ENCODE measurements at places on chromosomes 1 and 21.

GRCh38 chr1:185425163-185425562 is 108.1 kb upstream of the IVNS1ABP start:
- DNase-seq = no peak

GRCh38 chr1:232183802-232184201 is 446.1 kb downstream of the SIPA1L2 start:
- DNase-seq = no peak

DNA sequence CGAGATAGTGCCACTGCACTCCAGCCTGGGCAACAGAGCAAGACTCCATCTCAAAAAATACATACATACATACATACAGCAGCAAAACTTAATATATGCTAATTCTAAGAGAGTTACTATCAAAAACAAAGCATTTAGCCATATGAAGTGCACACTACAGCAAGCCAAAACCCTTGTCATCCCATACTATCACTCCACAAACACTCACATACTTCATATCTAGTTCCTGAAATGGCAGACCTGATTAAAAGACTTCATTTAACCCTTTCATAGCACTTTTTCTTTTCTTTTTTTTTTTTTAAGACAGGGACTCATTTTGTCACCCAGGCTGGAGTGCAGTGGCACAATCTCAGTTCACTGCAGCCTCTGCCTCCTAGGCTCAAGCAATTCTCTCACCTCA is 65.6 kb downstream of the COP1 start:
- no peak for DNase-seq

GRCh38 chr1:57401671-57402070 is 22.2 kb downstream of the DAB1 start:
- DNase-seq = no peak

GRCh38 chr1:10936998-10937901 is 75.2 kb upstream of the TARDBP start:
- no peak for DNase-seq

GRCh38 chr1:210792250-210793102 is 341.5 kb downstream of the KCNH1 start:
- peak; percentile 47 for DNase-seq

DNA sequence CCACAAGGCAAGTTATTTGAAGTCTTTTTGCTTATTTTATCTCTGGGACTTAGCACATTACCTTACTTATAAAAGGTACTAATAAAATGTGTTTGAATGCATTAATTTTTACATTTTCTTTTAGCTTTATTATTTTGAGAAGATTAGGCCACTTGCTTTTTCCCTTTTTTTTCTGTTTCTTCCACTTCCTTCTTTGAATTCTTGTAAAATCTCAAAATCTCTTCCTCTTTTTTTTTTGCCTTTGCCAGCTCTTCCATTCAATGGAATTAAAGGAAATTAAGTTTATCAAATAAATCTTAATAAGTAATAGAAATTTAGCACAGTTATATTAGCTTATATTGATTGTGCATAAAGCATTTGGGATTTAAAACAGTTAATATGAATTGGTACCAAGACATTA is 260.9 kb downstream of the SRGAP2C start:
- no peak for DNase-seq

GRCh38 chr1:59771361-59771760 is 43.4 kb upstream of the HOOK1 start:
- DNase-seq = no peak

- DNase-seq = no peak
Measured at GRCh38 chr1:87786229-87786628, 457.5 kb downstream of the LMO4 start.

- no peak for DNase-seq
Measured at GRCh38 chr21:42763581-42764442, 110.4 kb downstream of the PDE9A start.

- DNase-seq = no peak
Measured at GRCh38 chr1:34286511-34286910, 109.8 kb downstream of the C1orf94 start.

DNA sequence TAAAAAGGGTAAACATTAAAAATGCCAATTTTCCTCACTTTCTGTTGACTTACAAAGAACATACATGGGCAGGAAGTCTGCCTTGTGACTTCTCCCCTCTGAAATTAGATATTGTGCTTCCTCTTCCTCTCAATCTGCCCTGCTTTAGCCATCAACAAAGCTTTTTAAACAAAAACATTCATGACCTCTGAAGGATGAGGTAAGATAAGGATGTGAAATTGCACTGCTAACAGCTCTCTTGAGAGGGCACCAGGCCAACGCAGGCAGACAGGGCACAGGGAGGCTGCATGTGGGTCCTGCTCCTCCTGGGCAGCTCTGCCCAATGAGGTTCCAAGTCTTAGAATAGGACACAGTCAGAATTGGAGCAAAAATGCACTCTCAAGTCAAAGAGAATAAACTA is 62.1 kb downstream of the DEGS1 start:
- DNase-seq = no peak

GRCh38 chr1:200546577-200546976 is 74.0 kb downstream of the KIF14 start:
- DNase-seq = no peak

GRCh38 chr1:204581759-204582158 is 65.6 kb downstream of the MDM4 start:
- no peak for DNase-seq

GRCh38 chr1:66563094-66563800 is 29.3 kb downstream of the SGIP1 start:
- DNase-seq = peak; percentile 21

DNA sequence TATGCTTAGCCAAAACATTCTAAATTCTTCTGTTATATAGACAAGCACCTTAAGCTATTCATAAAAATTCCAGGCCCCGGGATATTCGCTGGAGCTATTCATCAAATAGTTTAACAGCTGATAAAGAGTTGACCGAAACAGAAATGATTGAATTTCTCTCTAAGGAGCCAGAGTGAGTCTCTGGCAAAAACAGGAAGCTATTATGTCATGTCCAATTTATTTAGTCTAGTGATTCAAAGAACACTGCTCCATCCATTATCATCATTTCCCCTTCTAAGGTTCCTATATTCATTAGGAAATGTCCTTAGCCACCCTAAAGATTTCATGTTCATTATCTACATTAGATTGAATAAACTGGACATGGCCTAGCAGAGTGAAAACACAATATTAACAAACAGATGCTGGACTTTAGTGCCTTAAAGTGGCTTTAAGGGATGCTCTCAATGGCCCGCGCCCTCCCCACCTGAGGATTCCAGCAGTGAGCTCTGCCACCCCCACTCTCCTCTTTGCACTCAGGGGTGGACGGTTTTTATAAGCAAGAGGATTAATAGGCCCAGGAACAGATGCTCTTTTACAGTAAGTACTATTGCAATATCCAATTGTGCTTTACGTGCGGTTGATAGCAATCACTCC is 122.1 kb upstream of the RGS1 start:
- DNase-seq = no peak

GRCh38 chr1:32250893-32251716 is at the start of gene LCK:
TSS of gene LCK (plus strand) at chr1:32251265. CDS start at chr1:32274330, 23,065 bp downstream.
- peak; percentile 2 for DNase-seq

DNA sequence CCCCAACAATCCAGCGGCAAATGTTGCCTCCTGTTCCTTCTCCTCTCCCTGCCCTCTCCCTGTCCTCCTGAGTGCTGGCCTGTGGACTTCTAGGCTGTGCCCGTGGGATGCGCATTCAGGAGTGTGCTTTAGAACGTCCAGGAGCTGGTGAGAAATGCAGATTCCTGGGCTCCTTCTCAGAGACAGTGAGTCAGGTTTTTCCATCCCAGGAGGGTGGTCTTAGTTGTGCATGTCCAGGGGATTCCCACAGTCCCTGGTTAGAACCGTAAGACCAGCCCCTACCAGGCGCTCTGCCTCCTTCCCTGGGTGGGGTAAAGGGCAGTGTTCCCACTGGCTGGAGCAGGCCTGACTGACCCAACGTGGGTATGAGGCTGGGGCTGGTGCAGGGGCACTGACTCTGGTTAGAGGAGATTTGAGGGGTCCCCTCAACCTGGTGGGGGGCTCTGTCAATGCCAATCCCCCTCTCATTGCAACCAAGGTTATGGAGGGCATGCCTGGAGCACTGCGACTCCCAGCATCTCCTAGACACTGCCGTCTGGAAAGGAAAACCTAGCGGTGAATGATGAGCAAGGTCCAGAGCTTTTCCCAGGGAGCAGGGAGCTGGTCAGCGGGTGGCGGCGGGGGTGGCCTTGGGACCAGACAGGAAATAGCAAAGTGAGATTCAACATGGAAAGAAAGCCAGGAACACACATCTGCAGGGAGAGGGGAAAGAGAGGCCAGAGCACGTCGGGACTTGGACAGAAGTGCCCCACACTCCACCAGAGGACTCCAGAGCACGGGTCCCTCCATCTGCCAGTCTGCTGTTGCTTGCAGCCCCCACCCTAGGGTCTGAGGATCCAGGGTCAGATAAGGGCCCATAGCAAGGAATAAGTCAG is 38.5 kb downstream of the HSPG2 start:
- peak; percentile 34 for DNase-seq

- no peak for DNase-seq
Measured at GRCh38 chr1:47023268-47024140, at the start of gene CYP4X1. TSS of gene CYP4X1 (plus strand) at chr1:47023669. CDS start at chr1:47023818, 149 bp downstream.

DNA sequence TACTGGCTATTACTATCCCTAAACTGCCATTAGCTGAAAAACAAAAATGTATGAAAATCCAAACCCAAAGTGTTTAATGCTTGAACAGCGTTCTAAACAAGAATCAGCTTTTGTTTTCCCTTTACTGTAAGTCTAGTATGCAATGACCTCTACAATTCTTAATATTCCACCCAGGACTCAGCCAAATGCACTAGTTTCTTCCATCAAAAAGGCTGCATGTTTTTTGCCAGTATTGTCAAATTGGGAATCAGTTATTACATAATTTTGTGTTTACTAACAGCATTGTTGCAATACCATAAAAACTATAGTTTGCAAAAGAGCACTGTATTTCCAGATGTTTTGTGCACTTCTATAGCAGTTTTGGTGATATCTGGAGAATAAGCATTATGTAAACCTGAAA is 634.5 kb downstream of the LTN1 start:
- DNase-seq = no peak

GRCh38 chr21:45302082-45303061 is 14.7 kb upstream of the POFUT2 start:
- no peak for DNase-seq

DNA sequence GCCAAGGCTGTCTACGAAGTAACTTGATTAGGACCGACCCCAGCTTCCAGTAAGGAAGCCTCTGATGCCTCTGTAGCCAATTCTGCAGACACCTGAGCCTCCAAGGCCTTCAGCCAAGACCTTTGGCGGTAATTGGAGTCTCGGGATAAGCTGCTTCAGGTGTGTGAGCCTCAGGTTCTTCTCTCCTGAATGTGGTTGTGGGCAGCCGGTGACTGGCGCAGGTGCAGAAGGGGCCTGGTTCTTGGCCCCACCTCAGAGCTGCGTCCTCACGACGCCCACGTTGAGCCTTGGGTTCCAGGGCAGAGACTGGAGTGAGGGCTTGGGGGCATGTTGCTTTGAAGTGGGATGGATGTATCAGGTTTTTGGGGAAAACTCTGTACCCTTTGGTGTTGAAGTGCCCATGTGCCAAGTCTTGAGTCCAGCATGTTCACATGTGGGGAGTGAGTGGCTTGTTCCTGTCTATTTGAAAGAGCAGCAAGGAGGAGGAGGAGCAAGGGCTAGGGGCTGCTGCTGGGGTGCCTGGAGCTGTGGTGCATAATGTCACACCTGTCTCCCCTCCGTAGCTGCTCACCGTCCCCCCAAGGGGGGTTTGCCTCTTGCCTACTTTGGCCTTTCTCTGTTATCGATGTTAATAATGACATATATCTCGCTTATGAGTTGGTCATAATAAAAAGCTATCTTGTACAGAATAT is 1.4 kb downstream of the PSEN2 start:
- DNase-seq = no peak

- DNase-seq = no peak
Measured at GRCh38 chr1:171738911-171739310, 3.0 kb downstream of the VAMP4 start.

- no peak for DNase-seq
Measured at GRCh38 chr1:193657552-193657951, 471.1 kb upstream of the B3GALT2 start.

- no peak for DNase-seq
Measured at GRCh38 chr1:173249349-173249748, 42.2 kb upstream of the TNFSF4 start.

DNA sequence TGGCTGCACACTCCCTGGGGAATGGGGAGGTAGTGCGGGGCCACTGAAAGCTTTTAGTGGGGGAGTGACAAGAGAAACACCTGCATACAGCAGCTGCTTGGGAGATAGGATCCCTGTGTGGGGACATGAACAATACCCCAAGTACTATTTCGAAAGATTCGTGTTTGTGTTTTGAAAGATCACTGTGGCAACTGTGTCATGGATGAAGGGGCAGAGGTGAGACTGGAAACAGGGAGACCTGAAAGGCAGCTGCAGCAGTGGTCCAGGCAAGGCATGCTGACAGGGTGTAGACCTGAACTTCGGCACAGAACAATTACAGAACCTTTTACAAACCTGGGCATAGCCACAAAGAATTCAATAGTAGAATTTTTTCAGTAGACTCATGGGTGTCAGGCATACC is 32.9 kb downstream of the TENT5C start:
- no peak for DNase-seq

DNA sequence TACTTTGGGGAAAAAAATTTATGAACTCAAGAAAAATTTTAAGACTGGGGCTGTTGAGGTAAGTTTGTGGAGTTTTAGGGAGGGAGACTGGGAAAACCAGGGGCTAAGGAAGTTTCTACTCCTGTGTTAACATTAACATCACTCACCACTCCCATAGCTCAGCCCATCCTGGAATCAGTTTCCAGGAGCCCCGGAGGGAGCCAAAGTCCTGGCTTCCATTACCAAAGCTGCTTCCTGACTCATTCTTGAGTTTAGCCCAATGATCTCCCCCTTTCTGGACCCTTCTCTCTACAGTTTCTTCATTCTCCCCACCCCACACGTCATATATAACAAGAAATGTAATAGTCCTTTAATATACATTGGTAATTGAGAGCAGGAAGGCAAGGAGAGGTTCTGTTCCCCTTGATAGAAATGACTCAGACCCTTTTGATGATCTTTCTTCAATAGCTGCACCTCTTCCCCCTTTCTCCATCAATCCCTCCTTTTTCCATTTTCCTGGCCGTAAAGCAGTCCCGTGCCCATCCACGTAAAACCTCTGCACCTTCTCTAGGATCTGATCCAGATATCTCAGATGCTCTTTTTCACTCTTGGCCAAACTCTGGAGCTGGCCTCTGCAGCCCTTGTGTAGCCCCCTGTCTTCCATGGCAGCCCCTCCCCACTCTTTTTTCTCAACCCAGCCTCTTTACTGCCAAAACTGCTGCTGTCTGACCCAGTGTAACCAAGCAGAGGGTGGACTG is 4.6 kb upstream of the PIAS3 start:
- DNase-seq = no peak

GRCh38 chr21:38389896-38390295 is 108.4 kb downstream of the ERG start:
- DNase-seq = no peak

GRCh38 chr1:38481871-38482826 is 377.4 kb downstream of the RRAGC start:
- no peak for DNase-seq

- DNase-seq = no peak
Measured at GRCh38 chr1:37261129-37261528, 213.3 kb upstream of the ZC3H12A start.
